ENCODE measurements at places on chromosomes 1 and 21.
A peak's percentile ranks its signal among the peaks of the same experiment; 100 is the strongest.

DNA sequence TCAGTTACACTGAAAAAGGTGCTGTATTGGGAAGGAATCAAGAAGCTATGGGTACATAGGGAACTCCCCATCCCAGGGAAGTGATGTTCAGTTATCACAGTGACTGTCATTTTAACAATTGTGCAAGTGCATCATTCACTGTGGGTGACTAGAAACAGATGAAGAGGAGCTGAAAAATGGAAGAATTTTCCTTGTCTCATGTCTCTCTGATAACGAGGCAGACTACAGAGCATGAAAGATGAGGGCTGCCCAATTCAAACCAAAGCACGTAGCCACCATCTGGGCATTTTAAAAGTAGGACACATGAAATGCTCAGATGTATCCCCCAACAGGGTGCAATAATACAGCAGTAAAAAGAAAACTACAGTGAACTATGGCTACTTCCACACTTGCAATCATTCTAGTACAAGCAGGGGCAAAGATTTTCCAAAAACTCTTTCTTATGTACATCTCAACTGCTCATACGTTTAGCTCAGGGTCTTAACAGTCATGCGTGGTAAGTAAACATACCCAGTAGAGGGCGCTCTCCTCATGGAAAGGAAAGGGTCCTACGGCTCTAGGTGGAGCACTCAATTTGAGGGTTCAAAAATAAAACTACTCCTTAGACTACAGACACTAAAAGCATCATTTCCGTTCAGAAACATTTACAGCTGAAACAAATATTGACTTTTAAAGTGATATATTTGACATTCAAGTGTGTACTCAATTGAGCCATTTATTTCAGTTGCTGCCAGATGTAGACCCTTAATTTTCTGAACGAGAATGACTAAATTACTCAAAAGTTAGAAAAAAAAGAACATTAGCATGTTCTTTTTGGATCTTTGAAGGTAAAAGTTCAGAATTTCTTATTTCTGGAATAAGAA, 143.2 kb downstream of the KCTD3 start:
- no peak for DNase-seq

GRCh38 chr1:55986003-55986402, 593.4 kb downstream of the PLPP3 start:
- no peak for DNase-seq

GRCh38 chr1:209626346-209627026, 25.7 kb downstream of the LAMB3 start:
- no peak for DNase-seq

DNA sequence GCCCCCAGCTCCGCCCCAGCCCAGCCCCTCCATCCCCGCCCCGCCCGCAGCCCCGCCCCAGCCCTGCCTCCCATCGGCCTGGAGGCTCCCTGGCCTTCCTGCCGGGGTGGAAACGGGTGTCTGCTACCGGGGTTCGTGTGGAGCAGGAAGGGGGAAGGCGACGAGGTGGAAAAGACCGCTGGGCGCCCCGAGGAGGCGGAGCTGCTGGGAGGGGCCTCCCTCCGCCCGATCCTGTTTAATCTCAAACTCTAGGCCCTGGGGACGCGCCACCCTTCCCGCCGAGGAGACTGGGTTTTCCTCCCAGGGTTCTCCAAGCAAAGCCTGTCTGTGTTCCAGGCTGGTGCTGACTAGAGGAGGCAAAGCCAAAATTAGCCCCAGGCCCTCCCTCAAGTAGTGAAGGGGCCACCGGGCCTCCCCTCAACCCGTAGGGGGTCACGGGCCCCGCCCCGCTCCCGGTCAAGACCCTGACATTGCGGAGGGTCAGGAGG, 16.2 kb upstream of the TTLL10 start:
- DNase-seq, result peak; percentile 49

- no peak for DNase-seq
Observed at GRCh38 chr1:109312246-109312645, 5.4 kb upstream of the MYBPHL start.

DNA sequence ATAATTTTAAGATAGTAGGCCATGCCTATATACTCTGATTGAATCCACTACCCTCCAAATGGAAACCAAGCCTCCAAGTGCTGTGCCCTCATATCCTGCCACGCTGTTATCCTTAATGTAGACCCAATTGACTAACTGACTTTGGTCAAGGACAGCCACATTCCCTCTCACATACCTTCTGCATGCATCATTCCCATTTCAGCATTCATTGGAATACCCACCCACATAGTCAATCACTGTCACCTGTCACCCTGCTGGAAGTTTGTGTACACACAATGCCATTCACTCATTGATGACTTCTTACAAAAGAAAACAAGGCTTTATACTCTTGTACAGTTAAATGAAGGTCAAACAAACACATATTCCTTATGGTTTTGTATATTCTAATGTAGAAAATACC, 221.1 kb upstream of the PBX1 start:
- DNase-seq, result no peak

GRCh38 chr1:59638231-59638711, 176.5 kb upstream of the HOOK1 start:
- DNase-seq, result no peak

DNA sequence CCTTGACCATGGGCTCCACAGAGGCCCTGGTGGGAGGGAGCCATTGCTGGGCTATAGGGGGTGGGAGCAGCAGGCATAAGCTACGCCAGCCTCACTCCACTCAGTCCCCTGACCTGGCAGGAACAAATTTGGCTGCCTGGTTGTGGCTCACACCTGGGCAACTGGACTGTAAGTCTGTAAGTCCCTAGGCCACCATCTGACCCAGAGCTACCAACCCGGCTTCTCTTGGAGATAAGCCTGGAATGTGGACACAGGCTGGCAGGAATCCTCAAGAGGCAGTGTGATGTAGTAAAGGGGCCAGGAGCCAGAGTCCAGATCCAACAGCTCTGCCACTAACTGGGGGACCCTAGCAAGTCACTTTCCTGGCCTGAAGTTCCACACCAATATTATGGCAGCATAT, 11.4 kb downstream of the NCF2 start:
- no peak for DNase-seq

DNA sequence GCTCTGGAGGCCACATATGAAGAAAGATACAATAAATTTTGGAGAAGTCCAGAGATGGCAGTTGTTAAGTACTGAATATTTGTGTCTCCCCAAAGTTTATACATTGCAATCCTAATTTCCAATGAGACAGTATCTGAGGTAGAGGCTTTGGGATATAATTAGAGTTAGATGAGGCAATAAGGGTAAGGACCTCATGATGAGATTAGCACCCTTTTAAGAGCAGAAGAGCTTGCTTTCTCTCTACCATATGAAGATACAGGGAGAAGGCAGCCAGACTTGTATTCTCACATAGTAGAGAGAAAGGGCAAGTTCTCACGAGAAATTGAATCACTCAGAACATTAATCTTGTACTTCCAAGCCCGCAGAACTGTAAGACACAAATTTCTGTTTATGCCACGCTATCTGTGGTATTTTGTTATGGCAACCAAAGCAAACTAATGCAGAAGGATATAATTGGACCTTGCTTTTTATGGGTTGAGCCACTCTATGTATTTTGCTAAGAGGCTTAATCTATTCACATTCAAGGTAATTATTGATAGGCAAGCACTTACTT, 430.1 kb downstream of the KCNT2 start:
- DNase-seq, result no peak

DNA sequence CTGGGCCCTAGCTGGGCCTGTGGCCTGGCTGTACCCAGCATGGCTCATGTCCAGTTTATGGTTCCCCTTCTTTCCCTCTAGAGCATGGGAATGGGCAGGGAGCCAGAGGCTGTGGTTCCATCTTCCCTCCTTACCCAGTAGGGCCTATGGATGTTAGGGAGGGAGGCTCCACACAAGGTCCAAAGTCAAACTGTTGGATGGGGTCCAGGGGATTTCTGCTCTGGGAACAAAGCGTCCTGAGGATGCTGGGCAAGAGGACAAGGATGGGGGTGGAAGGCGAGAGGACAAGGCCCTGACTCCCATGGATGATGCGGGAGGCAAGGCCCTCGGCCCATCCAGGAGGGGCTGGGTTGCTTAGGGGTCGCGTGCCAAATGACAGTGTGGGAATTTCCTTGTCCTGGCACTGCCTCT, 17.3 kb downstream of the CSF1 start:
- no peak for DNase-seq

DNA sequence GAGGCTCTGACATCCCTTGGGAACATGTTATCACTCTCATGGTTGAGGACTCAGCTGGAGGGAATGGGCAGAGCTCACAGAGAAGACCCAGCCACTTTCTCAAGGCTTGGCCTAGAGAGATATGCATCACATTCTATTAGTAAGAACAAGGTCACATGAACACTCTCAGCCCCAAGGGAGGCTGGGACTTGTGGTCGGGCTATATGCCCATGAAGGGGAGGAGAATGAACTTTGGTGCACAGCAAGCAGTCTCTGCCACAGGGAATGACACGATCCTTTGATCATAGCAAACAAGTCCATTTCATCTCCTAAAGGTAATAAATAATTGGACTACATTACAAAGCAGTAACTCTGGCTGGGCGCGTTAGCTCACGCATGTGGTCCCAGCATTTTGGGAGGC, 105.7 kb downstream of the SYF2 start:
- no peak for DNase-seq

- no peak for DNase-seq
Observed at GRCh38 chr1:231420299-231420958, 1.7 kb downstream of the EGLN1 start.

DNA sequence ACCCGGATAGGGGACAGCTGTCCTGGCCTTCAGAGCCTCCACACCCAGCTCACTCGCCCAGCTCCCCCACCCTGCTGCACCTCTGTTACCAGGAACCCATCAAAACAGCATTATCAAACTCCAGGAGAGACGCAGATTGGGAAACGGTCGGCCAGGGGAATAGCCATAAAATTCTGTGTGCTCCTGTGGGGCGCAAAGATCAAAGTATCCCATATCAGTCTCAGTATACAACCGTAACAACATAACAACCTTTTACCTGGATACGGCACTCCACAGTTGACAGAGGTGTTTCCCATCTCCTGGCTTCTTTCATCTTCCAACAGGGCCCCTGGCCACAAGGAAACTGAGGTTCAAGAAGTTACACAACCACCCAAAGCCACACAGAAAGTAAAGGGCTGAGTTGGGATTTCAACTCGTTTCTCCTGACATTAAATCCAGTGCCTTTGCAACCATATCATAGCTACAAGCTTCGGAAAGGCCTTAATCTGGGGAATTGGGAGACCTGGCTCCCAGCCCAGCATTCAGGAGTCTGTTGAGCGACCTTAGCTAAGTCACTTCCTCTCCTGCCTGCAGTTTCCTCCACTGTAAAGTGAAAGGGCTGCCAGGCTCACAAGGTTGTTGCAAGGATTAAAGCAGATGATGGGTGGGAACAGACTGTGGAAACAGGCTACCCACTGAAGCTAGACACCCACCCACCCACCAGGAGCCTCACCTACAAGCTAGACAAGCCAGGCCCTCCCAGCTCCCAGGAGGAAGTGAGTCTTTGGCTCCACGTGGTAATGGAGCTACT, 8.1 kb upstream of the EPHB2 start:
- no peak for DNase-seq

- DNase-seq, result no peak
Observed at GRCh38 chr1:156815961-156816422, 656 bp downstream of the SH2D2A start.

DNA sequence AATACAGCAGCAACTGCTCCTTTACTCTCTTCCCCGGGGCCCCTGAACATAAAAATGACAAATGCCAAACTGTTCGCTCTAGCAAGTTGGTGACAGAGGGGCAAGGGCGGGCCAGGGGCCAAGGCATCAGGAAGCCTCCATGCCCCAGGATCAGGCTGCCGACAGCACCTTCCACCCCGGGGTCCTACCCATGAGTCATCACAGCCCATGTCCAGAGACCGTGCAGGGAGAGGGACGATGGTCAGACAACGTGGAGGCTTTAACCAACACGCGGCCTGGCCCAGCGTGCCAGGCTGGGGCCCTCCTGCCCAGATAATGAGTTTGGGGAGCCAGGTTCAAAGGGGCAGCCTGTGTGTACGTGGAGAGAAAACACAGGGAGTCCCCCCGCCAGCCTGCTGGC, 90.5 kb downstream of the CASZ1 start:
- DNase-seq, result no peak

DNA sequence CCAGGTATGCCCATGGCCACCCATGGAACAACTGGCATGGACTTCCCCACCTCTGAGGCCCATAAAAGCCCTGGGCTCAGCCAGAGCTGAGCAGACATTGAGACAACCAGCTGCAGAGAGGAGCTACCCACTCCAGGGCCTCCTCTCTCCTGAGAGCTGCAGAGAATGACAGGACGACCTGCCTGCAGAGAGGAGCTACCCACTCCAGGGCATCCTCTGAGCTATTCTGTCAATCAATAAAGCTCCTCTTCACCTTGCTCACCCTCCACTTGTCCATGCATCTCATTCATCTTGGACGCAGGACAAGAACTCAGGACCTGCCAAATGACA, 43.4 kb downstream of the MATN1 start:
- no peak for DNase-seq

- DNase-seq, result no peak
Observed at GRCh38 chr21:18114810-18115209, 129.8 kb upstream of the CHODL start.

DNA sequence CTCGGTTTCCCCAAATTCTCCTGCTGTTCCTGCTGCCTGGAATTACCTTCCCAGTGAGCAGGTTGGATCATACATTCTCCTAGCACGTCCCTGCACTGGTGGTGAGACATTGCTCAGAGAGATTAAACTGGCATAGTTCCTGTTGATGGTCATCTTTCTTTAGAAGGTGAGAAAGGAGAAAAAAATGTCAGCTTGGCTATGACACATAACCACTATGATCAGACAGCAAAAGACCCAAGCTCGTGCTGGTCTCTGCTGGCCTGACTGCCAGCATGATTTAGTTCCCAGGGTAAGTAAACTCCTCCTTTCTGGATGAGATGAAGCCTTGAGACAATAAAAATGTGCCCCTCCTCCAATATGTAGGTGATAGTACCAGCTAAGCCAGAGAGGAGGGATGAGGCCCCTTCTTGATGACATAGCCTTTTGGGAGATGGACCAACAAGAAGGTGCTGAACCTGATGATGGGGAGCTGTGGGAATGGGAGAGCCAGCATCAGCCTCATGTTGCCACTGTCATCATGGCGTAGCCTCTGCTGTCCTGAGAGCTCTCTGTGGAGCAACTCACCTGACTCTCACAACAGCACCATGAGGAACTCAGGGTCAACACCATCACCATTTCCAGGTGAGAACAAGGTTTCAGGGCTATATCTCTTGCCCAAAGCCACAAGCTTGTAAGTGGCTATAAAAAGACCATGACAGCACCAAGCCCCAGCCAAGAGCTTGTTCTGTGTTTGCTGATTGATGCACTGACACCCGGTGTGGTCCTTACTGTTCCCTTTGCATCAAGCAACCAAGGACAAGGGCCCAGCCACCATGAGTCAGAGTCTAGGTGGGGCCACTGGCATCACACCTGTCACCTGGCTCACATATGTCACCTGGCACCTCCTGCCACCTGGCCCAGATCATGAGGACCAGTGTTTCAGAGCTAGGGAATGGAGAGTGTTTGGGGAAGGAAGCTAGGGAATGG, 200.0 kb downstream of the MATN1 start:
- no peak for DNase-seq

Measured in stimulated activated CD4-positive, alpha-beta T cell treated with anti-CD3 and anti-CD28 coated beads, Interleukin-12 subunit alpha, Interleukin-12 subunit beta, amount 100 ng/mL, for 48 hours (primary cell).